Activated T-cell treated with anti-CD3 and anti-CD28 coated beads, Interleukin-2, amount 50 U/mL, for 48 hours (primary cell): ENCODE measurements at places on chromosomes 11 and 22.

DNA sequence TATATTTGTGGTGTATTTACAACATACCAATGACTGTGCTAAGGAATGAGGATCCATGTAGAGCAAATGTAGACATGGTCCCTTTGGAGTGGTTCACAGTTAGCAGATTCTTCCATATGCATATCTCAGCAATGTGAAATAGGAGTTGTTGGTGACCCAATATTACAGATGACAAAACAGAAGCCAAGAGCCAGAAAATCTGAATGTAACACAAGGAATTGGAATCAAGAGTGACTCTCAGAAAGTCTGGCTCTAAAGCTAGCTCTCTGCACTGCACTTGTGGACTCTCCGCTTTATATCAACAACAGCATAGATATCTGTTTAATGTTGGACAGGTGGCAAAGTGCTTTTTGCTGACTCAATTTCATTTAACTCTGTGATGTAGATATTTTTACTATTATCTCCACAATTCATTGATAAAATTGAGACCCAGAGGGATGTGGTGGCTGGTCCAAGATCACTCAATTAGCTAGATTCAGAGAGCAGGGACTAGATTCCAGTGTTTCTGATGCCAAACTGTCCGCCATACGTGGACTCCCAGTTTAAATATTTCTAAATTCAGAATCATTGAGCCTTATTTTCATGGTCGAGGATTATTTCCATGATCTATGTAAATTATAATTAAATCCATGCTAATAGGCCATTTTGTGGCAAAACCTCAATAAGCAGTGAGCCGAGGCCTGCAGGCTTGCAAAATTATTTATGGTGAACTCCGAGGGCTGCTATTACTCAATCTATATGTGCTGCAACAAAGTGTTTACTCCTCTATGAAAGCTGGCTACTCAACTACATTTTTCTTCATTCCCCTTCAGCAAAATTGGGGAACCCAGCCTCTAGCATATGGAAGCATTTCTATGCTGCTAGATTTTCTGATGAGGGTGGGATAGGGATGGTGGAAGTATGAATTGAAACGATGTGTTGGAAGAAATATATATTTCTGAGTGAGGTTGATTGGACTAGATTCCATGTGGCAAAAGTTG, 21.1 kb upstream of the TENM4 start:
- no peak for DNase-seq

DNA sequence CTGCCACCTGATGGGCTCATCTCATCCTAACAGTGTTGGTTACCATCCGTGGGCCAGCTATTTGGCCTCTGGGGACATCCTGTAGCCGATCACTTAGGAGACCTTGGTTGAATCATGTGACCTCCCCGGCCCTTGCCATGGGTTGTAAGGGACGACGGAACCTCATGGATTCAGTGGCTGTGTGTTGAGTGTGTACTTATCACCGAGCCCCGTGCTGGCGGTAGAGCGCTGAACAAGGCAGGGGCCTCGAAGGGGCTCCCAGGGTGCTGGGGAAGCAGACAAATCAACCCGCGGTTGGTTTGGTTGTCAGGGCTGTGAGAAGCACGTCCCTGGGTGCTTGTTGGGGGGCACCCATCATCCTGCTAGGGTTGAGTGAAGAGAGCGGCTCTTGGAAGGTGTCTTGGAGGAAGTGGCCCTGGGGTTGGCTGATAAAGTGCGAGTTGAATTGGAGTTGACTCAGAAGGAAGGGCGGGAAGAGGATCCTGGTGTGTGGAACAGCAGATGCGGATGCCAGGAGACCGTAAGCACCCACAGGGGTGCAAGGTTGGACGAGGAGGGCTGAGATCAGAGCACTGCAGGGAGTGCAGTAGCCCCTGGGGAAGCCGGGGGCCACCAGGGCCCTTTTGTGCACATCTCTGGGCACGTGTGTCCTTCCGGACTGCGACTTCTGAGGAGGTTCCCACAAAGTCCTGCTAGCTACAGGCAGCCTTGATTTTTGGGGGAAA, 53.6 kb downstream of the MPPED1 start:
- no peak for DNase-seq

DNA sequence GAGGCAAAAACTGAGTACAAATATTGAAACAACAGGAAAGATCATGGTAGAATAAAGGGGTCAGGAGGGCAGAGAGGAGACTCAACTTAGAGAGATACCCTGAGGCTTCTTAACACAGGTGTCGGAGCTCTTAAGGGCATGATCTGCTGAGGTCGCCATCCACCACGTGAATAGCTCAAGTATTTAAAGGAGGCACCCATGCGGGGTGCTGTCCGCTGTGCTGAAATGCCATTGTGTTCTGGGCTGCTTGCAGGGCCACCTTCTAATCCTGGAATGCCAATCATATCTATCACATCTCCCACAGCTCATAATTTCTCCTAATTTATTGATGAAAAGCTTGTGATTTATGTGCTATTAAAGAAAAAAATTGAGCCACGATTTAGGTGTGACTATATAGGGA, 90.2 kb downstream of the SEZ6L start:
- no peak for DNase-seq

- DNase-seq = peak; percentile 45
Observed at GRCh38 chr11:7571640-7572000, 57.8 kb downstream of the PPFIBP2 start.

GRCh38 chr11:9069862-9070470, 21.4 kb downstream of the SCUBE2 start:
- DNase-seq = no peak

DNA sequence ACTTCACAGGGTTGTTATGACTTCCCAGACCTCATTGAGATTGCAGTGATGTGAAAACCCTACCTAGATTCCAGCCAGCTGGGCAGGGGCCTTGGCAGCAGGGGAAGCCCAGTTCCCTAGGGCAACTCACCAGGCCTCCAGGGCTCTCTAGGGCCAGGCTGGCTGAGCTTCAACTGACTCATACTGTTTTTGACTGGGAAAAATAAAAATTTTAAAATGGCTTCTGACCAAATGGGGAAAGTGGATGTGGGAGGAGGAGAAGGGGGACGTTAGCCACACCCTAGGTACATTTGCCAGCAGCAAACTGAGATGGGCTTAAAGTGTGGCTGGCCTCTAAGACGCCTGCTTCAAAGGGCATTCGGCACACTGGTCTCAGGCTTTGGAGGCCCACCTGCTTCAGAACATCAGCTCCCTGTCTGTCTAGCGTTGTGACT, 39.0 kb downstream of the BMAL1 start:
- DNase-seq = no peak
